Cardiac fibroblast (primary cell): ENCODE measurements at places on chromosomes 12 and 14.

GRCh38 chr12:122089077-122089476 is 10.5 kb downstream of the MLXIP start:
- DNase-seq = no peak

GRCh38 chr14:22657861-22658260 is 13.7 kb upstream of the OR6J1 start:
- DNase-seq = peak; percentile 84

DNA sequence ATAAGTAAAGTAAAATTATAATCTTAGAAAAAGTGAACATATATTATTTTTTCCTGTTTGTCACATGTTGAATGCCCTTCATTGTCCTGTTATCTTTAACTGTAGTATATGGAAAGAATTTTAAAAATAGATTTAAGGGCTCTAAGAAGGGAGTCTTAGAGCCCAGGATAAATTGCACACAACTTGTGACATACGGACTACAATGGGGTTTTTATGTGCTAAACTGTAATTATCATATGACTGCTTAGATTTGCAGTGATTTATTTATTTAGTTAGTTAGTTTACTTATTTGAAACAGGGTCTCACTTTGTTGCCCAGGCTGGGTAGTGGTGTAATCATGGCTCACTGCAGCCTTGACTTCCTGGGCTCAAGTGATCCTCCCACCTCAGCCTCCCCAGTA is 187.8 kb upstream of the HMGA2 start:
- no peak for DNase-seq

DNA sequence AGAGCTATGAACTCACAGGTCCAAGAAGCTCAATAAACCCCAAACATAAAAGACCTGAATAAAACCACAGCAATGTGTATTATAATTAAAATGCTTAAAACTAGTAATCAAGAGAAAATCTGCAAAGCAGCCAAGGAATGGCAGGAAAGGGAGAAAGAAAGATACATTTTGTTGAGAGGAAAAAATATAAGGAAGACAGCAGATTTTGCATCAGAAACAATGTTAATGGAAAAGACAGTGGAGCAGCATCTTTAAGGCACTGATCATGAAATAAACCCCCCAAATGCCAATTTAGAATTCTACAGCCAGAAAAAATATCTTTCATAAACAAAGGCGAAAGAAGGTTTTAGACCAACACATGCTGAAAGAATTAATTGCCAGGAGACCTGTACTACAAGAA is 39.3 kb downstream of the RAN start:
- no peak for DNase-seq

GRCh38 chr14:59313144-59313651 is 124.7 kb downstream of the DAAM1 start:
- peak; percentile 14 for DNase-seq

GRCh38 chr14:81371802-81372201 is 28.3 kb downstream of the STON2 start:
- DNase-seq = no peak

DNA sequence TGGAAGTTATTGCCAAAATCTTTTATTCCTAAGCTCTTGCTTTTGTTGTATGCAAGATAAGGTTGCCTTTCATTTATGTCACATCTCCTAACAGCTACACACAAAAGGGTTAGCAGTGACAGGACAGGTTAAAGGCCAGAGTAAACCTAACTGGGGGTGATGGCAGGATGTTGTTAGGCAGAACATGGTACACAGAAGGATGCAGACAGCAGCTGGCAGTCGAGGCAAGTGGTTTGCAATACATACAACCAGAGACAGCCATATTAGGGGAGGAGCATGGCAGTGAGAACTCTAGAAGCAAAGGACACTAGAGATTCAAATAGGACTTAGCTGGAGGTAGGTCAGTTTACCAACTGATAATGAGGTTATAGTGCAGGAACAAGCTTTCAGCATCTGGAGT is 2.7 kb upstream of the ABCD2 start:
- no peak for DNase-seq

- no peak for DNase-seq
Measured at GRCh38 chr12:92381856-92382255, 236.2 kb upstream of the BTG1 start.

- no peak for DNase-seq
Measured at GRCh38 chr12:18882690-18883089, 144.8 kb downstream of the CAPZA3 start.

DNA sequence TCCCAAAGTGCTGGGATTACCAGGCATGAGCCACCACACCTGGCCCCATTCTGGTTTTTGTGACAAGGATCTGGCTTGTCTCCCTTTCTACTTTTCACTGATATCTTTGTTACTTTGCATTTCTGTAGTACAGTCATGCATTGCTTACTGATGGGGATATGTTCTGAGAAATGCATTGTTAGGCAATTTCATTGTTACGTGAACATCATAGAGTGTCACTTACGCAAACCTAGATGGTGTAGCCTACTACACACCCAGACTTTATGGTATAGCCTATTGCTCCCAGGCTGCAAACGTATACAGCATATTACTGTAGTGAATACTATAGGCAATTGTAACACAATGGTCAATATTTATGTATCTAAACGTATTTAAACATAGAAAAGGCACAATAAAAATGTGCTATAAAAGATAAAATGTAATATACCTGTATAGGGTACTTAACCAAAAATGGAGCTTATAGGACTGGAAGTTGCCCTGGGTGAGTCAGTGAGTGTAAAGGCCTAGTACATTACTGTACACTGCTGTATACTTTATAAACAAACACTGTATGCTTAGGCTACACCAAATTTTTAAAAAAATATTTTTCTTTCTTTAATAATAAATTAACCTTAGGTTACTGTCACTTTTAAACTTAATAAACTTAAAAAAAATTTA is 16.0 kb downstream of the MRPL42 start:
- no peak for DNase-seq

GRCh38 chr12:131101006-131101405 is 147.3 kb downstream of the ADGRD1 start:
- DNase-seq = no peak

- no peak for DNase-seq
Measured at GRCh38 chr12:103442822-103443221, 52.9 kb downstream of the C12orf42 start.

- DNase-seq = no peak
Measured at GRCh38 chr14:97395068-97395467, 597.9 kb downstream of the VRK1 start.

DNA sequence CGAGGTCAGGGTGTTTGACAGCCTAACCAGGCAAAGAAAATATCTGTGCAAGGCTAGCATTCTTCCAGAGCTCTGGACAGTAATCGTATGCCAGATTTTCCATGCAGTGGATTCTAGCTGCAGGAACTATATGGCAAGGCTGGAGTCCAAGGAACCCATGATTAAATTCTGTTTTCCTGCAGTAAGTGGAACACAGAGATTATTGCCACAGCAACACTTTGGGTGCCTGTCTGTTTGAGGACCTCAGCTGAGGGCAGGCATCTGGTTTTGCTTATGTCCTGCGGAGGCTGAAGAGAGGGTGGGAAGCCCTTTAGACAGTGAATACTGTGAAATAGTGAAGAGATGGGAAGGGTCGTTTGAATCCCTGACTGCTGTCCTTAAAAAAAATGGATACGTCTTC is 104.4 kb downstream of the DAD1 start:
- DNase-seq = no peak

- no peak for DNase-seq
Measured at GRCh38 chr14:97177016-97177415, 379.8 kb downstream of the VRK1 start.

- DNase-seq = no peak
Measured at GRCh38 chr14:32817780-32818179, 120.9 kb upstream of the NPAS3 start.

DNA sequence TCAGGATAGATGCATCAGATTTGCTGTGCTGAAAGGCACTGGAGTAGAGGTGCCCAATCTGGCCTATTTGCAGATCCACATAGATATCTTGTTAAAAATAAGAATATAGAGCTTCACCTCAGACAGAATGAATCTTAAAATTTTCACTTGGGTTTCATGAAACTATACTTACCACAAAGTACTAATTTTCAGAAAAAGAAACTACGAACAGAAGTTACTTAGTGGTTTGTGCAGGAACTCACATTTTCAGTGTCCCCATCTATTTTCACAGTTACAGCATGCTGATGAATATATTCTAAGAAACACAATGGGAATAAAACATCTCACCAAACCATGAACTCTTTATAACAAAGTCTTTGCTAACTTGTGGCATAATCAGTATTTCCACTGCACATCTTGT is 449.4 kb downstream of the RERGL start:
- no peak for DNase-seq
